ENCODE measurements at places on chromosomes 5 and 9. TPM values are rescaled to one million over a fixed set of nuclear protein-coding genes. Genes with fewer than 3 reads are reported as not detected.

Gene EPB41L4A
- total RNA-seq = 1.3 TPM

Gene SHOC1
- total RNA-seq = not detected

Gene DAPK1
- not detected for total RNA-seq

Gene SPATA6L
- total RNA-seq = 0.22 TPM

Gene COL27A1
- not detected for total RNA-seq

Gene GCNT1
- total RNA-seq = 10.8 TPM

Gene IFNA13
- not detected for total RNA-seq

Gene PCDHB15
- not detected for total RNA-seq

Gene UGT3A1
- not detected for total RNA-seq

Gene SKIC3
- total RNA-seq = 118 TPM

Gene RPL37
- total RNA-seq = 3,939 TPM

- DNase-seq = no peak
Observed at GRCh38 chr5:68169903-68170302, 45.7 kb upstream of the PIK3R1 start.

DNA sequence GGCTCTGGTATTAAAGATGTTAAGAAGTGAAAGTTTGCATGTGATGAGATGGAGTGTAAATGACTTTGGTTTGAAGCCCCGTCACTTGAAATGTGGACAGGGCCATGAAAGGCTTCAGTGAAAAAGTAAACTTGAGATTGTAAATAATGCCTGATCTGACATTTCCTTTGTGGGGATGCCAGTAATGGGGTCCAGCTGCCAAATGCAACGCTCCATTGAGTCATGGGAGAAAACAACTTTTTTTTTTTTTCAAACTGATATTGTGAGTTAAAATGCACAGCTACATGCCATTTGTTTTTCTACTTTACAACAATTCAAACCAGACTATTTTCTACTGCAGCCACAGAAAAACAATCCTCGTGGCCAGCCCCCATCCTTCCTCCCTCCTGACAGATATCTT, 327.0 kb upstream of the TNC start:
- no peak for DNase-seq

GRCh38 chr5:144547098-144547499, 376.4 kb downstream of the KCTD16 start:
- no peak for DNase-seq

- no peak for DNase-seq
Observed at GRCh38 chr5:103255691-103256090, 2.9 kb upstream of the MACIR start.

GRCh38 chr5:34656700-34657273, 659 bp downstream of the RAI14 start:
- DNase-seq = no peak

GRCh38 chr5:1385395-1386273, 40.7 kb upstream of the CLPTM1L start:
- peak; percentile 91 for DNase-seq

- no peak for DNase-seq
Observed at GRCh38 chr5:11482011-11482410, 422.2 kb downstream of the CTNND2 start.

DNA sequence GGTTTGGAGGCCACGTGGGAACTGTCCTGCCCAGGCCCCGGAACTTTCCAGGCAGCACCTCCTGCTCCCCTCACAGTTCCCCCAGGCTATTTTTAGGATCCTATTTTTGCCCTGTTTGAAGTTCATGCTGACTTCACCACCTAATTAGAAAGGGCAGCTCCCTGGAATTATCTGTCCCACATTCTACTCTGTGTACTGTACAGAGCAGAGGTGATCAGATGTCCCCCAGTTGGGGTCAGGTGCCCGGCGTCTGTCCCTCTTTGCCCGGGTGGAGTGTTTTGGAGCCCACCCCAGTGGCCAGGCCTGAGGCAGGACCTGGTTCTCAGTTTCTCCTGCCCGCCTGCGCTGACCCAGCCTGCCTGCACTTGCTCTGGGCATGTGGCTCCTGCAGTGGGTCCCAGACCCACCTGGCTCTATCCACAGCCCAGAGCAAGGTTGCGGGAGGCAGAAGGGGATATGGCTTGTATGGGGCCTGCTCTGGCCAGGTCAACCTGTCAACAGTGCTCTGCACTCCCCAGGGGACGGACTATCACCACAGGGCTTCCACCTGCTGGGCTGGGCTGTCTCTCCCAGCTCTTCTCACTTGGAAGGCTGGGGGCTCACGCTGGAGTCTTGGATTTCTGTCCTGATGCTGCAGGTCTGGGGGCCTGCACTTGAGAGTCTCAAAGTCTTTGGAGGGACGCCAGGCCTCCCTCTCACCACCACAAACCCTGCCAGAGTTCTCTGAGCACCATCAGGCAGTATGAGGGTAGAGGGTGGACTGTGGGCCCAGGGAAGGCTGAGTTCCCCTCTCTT, 268.3 kb downstream of the GADD45G start:
- no peak for DNase-seq

DNA sequence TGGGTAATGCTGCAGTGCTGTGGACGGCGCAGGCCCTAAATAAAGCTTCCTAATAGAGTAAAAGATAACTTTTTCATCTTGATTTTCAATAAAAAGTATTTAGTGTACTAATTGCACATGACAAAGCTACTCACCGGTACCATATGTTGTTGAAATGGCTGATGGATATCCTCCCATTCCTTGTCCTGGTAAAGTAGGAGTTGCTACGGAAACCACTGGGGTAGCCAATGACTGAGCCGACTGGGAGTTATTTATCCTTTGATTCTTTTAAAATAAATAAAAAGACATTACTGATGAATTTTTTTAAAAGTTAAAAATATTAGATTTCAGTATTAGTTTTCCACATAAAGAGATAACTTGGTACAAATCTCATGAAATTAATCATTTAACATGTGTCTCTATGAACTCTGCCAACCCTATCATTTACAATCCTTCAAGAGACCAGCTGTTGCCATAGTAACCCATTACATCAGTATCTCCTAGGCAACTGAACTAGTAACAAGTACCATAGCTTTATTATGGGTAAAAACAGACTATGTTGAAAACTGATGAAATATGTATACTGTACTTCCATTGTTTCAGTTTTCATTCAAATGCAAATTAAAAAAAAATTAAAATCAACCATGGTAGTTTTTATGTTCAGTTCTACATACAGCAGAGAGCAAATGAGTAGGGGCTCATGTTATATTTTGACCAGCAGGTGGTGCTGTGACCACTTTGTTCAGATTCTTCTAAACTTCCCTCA, 153.7 kb downstream of the MEF2C start:
- DNase-seq = peak; percentile 94

DNA sequence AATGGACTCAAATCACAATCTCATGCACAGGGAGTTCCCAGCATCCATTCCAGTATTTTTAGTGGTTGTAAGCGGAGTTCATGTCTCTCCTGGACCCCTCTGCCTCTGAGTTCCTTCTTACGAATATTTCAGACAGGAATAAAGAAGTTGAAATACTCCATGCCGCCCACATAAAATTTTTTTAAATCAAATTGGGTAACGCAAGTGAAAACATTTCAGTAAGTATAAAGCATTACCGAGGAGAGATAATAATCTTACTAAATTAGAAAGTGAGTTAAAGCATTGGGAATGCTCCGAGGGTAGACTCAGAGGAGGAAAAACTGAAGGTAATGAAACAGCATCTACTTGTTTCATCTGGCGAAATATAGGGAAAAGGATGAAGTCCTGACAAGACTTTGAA, 317.6 kb downstream of the ARRDC3 start:
- DNase-seq = no peak

DNA sequence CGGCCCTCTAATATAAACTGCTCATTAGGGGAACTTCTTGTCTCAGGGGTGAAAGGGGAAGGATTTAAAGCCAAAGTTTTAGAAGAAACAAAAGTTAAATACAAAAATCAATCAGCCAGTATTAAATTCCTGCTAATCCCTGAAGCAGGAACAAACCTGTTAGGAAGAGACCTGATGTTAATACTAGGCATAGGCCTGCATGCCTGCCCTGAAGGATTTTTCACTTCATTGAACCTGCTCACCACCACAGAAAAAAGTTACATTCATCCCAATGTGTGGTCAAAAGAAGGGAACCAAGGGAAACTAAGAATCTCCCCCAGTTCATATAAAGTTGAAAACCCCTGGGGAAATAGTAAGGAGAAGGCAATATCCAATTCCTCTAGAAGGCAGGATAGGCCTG, 9.4 kb upstream of the RNF180 start:
- no peak for DNase-seq

- no peak for DNase-seq
Observed at GRCh38 chr5:105688227-105688792, 1982.4 kb downstream of the EFNA5 start.

DNA sequence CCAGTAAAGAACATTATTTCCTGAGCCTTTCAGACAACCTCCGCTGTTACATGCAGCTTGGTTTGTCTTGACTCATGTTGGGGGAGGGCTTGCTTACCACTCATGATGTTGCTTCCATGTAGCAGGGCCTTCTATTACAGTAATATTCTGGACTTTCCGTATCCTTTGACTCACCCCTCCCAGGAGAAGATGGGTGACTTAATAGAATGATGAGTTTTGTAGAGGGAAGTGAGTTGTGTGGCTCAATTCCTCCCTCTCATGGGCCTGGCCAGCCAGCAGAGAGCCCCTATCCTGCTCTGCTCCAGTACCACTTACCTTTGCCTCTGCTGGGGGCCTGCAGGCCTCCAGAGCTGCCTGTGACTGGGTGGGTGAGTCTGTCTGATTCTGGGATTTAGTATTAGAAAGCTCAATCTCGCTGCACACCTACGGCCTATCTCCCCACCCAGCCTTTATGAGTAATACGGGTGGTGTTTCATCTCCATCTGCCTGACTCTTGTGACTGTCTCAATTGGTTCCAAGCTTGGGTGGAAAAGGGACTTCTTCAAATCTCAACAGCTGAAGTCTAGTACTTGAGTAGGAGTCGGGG, 52.6 kb upstream of the KLF9 start:
- DNase-seq = no peak

GRCh38 chr5:139904816-139905661, 109.4 kb downstream of the PSD2 start:
- no peak for DNase-seq

DNA sequence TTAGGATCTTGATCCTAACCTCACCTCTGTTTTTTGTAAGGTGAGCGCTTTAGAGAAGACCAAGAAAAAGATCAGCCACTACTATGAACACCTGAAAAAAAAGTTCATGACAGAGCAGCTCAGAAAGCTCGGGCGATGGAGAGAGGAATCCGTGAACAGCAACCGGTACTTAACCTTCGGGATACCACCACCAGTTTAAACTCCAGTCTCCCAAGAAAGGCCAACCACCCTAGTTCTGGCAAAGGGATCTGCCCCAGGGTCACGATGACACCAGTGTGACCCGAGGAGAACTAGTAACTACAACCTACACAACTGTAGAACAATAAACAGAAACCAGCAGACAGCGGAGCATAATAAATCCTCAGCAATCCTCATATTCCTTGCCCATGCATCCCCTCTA, 8.5 kb downstream of the C5orf52 start:
- no peak for DNase-seq

GRCh38 chr5:14953075-14953607, 81.6 kb upstream of the ANKH start:
- DNase-seq = no peak

- DNase-seq = no peak
Observed at GRCh38 chr9:5762421-5762820, 70.5 kb downstream of the ERMP1 start.

DNA sequence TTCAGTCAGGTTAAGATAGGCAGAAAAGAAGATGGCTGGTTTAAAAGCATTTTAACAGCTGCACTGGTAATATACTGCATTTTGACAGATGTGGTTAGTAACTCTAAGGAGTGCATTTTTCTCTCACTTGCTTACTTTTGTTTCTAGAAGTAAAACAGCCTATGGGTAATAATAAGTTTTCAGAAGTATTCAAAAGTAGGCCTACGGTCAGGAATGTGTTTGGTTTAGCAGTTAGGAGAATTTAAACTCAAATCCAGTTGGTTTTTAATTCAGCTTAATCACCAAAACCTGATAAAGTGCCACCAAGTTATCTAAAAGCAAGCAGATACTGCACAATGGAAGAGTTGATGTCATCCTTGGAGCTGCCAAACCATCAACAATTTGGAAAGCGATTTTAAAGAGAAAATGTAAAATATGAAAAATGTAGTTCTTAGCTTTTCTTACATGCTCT, 160.3 kb downstream of the ARSB start:
- DNase-seq = no peak

- DNase-seq = no peak
Observed at GRCh38 chr5:172868924-172869591, 35.0 kb downstream of the ERGIC1 start.

GRCh38 chr5:80223561-80223960, 32.3 kb downstream of the SERINC5 start:
- no peak for DNase-seq

Data from Karpas-422 (cell line).